ENCODE measurements at places on chromosomes 12 and 14.

GRCh38 chr12:119334430-119335170, at the start of gene CCDC60:
Gene CCDC60, plus strand, starts transcription at chr12:119334729. Its CDS starts 448 bp downstream, at chr12:119335177.
- no peak for DNase-seq

DNA sequence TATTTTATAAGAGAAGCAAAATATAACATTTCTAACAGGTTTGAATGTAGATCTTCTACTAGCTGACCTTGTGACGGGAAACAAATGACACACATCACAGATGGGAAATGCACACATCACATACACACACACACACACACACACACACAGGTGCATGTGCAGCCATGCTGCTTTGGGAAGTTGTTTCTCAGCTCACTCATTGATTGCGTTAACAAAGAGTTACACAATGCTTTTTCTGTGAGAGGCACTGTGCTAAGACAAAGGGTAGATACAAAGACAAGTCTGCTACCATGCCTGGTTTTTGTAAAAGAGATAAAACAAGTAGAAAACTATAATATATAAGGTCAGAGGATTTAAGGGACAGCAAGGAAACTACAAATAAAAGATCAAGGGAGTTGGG, 1.3 kb upstream of the NR1H4 start:
- DNase-seq, result no peak

GRCh38 chr12:15155271-15155670, 65.9 kb downstream of the RERG start:
- no peak for DNase-seq

GRCh38 chr14:93527203-93527607, 96.5 kb downstream of the UNC79 start:
- DNase-seq, result no peak

GRCh38 chr14:92922155-92922735, 705 bp upstream of the CHGA start:
- DNase-seq, result no peak

GRCh38 chr14:34796902-34797301, 78.3 kb downstream of the BAZ1A start:
- DNase-seq, result no peak
